ENCODE measurements at places on chromosomes 16 and 17.
A peak's percentile ranks its signal among the peaks of the same experiment; 100 is the strongest.

GRCh38 chr16:21708533-21709115, 44.9 kb downstream of the OTOA start:
- peak; percentile 25 for DNase-seq

- no peak for DNase-seq
These were observed 19.8 kb downstream of the RAD51D start for GRCh38 chr17:35099908-35100307.

GRCh38 chr17:17783825-17784656, 52.7 kb downstream of the SREBF1 start:
- no peak for DNase-seq

- DNase-seq: no peak
These were observed at the start of gene RIPOR1 for GRCh38 chr16:67528222-67528869. RIPOR1 (plus strand) TSS chr16:67528829; CDS start chr16:67538447, 9,618 bp downstream.

DNA sequence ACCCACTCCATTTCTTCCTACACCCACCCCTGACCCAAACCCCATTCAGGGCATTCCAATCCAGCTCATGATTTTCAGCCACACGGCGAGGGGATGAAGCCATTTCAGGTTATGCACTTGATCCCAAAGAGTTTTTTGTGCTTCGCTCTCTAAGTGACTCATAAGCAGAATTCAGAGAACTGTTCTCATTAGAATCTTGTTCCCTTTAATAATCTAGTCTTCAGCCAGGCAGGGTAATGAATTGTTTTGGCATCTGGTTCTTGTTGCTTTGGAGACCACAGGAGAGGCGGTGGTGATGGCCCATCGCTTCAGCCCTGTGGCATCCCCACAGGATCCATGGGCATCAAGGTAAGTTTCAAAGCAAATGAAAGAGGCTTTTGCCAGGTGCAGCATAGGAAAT, 4.8 kb upstream of the KRT31 start:
- no peak for DNase-seq

DNA sequence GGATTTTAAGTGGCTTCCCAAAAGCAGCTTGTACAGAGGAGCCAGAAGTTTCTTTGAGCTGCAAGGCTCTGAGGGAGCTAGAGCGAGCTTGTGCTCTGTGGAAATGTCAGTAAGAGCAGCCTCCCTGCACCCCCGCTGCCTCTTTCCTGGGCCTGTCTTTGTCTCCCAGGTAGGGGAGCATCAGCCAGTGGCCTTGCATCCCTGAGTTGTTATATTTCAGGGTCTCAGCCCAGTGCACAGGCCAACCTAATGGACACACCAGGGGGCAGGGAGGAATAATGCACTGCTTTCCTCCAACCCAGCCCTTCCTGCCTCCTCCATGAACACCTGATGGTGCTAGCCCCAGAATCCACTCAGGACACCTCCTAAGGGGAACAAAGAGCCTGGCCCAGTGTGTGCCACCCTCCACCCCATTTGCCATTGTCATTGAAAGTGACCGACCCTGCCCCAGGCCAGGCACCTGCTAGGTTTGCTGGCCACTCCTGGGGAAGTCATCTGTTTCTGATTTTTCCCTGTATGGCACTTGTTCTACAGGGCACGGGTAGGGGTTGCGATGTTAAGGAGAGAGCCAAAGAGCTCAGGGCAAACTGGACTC, 6.3 kb downstream of the TPPP3 start:
- no peak for DNase-seq

- DNase-seq: no peak
These were observed 4.0 kb upstream of the PHKG2 start for GRCh38 chr16:30744183-30744582.

DNA sequence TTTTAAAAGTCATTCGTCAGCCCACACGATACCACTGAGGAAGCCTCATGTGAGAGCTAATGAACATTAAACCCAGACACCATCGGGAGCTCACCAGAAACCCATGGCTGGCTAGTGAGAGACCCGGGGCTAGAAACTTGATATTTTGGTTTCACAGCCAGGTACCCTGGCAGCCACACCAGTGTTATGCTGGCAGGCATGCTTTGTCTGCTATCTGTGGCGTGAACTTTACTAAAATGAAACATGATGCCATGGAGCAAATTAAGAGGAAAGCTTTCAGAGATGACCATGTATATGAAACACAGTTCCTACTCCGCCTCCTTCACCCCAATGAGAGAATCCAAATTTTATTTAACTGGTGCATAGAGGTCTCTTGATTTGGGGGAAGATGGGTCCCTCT, 291.2 kb downstream of the IRX3 start:
- DNase-seq: no peak

- DNase-seq: peak; percentile 86
These were observed 1.2 kb upstream of the HEXIM1 start for GRCh38 chr17:45146890-45147580.

DNA sequence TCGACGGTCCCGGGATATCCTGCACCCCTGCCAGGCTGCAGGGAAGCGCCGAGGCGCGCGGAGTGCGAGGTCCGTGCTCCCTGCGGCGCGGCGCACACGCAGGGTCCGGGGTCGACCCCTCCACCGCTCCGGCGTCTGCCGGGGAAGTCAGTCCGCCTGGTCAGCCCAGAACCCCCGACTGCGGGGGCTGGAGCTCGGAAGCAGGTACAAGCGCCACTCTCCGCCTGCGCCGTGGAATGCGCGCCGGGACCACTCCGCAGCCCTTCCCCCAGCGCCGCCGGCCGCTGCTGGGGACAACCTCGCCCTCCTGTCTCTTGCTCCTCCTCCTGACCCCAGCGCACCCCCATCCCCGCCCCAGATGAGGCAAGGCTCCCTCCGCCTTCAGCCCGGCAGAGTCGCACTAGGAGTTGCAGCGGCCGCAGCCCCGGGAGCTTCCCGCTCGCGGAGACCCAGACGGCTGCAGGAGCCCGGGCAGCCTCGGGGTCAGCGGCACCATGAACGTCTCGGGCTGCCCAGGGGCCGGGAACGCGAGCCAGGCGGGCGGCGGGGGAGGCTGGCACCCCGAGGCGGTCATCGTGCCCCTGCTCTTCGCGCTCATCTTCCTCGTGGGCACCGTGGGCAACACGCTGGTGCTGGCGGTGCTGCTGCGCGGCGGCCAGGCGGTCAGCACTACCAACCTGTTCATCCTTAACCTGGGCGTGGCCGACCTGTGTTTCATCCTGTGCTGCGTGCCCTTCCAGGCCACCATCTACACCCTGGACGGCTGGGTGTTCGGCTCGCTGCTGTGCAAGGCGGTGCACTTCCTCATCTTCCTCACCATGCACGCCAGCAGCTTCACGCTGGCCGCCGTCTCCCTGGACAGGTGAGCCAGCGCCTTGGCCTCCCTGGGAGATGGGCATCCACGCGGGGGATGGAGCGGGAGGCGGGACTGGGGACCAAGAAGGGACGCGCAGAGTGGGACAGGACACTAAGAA, at the start of gene GALR2:
Gene GALR2, plus strand, starts transcription at position 392 of the 974 bp plus-strand sequence. Its CDS starts 103 bp downstream, at position 495.
- DNase-seq: no peak

DNA sequence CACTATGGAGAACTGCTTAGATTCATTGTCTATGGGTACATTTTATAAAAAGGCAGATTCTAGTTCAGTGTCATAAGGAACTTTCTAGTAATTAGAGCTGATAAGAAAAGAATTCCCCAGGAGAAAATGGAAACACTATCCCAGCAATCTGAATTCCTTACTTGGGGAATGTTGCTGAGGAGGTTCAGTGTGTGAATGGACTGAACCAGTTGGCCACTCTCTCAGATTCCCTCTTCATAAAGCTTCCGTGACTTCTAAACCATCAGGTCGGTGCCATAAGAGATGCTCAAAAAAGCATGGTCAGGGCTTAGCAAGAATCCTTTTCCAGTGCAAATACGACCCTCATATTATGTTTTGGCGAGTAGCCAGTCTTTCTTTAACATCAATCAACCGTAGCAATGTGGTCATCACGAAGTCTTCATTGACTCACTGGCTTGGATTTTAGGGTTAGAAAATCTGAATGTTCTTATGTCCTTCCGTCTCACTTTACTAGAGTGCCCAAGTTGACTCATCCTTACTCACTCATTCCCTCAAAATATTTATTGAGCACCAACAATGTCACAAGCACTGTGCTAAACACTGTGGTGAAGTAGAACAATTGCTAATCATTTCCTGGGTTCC, 102.7 kb upstream of the HLF start:
- peak; percentile 39 for DNase-seq

GRCh38 chr17:59362811-59363205, 31.4 kb downstream of the YPEL2 start:
- no peak for DNase-seq

- DNase-seq: peak; percentile 50
These were observed 10.1 kb downstream of the P3H4 start for GRCh38 chr17:41801374-41802271.

GRCh38 chr17:32995416-32996045, 3.9 kb downstream of the SPACA3 start:
- DNase-seq: no peak

GRCh38 chr17:63626551-63627180, 4.4 kb downstream of the MAP3K3 start:
- no peak for DNase-seq

- no peak for DNase-seq
These were observed 75.1 kb downstream of the TOX3 start for GRCh38 chr16:52471650-52472370.

GRCh38 chr17:79002796-79003593, 6.6 kb downstream of the CANT1 start:
- no peak for DNase-seq

DNA sequence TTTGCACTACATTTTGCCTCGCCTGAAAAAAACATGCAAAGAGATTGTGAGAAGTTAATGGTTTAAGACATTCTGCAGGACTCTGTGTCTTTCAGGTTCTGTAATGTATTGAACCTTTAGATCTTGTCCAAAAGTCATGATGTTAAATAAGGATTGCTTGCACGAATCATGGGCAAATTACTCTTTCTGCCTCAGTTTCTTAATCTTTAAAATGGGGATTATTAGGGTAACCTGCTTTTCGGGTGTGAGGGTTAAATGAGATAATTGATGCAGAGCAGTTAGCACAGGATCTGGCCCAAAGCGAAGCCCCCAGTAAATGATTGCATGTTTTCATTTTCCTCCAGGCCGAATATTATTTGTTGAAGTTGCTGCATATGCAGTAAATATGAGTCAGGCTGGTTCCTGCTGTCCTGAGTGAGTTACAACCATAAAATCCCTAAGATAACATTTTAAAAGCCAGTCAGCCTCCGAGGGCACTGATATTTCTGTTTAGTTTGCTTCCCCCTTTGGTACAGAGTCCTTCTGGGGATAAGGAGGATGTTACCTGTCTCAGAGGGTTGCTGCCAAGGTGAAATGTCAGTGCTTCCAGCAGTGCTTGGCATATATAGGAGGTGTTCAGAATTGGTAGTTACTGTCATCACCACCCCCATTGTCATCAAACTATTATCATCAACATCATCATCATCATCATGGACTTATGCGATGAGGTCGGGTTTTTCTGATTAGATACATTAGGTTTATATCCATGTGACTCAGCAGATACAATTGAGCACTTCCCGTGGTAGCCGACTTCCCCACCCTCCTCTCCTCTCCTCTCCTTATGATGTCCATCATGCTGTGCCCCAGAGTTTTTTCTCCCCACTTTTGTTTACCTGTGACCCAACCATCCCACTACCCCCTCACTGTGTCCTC, 20.6 kb upstream of the ARHGAP17 start:
- no peak for DNase-seq

- no peak for DNase-seq
These were observed 13.4 kb downstream of the NATD1 start for GRCh38 chr17:21239680-21240368.

GRCh38 chr17:28466521-28467048, 6.9 kb upstream of the SLC13A2 start:
- DNase-seq: no peak

DNA sequence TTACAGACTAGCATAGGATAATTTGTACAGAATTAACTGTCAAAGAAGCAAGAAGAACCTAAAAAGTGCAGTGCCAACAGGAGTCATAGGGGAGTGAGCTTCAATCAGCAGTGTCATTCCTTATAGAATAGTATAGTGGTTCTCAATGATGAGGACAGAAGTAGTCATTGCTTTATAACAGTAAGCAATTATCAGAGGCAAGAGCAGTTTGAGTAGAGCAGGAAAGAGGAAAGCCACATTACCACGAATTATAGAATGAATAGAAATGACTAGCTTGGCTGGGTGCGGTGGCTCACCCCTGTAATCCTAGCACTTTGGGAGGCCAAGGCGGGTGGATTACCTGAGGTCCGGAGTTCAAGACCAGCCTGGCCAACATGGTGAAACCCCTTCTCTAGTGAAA, 209.7 kb upstream of the TBX2 start:
- DNase-seq: no peak

- DNase-seq: no peak
These were observed 41.6 kb upstream of the IRF8 start for GRCh38 chr16:85857406-85857805.

GRCh38 chr16:50004239-50004638, 20.8 kb upstream of the CNEP1R1 start:
- DNase-seq: no peak

GRCh38 chr16:82459580-82460256, 167.1 kb upstream of the CDH13 start:
- DNase-seq: no peak

- no peak for DNase-seq
These were observed 9.6 kb downstream of the HIC1 start for GRCh38 chr17:2064520-2064971.

GRCh38 chr16:50856991-50857390, 115.1 kb downstream of the CYLD start:
- DNase-seq: no peak

- DNase-seq: no peak
These were observed 8.7 kb downstream of the SMTNL2 start for GRCh38 chr17:4593021-4593421.

- no peak for DNase-seq
These were observed 415.0 kb upstream of the MAF start for GRCh38 chr16:80015566-80015965.

DNA sequence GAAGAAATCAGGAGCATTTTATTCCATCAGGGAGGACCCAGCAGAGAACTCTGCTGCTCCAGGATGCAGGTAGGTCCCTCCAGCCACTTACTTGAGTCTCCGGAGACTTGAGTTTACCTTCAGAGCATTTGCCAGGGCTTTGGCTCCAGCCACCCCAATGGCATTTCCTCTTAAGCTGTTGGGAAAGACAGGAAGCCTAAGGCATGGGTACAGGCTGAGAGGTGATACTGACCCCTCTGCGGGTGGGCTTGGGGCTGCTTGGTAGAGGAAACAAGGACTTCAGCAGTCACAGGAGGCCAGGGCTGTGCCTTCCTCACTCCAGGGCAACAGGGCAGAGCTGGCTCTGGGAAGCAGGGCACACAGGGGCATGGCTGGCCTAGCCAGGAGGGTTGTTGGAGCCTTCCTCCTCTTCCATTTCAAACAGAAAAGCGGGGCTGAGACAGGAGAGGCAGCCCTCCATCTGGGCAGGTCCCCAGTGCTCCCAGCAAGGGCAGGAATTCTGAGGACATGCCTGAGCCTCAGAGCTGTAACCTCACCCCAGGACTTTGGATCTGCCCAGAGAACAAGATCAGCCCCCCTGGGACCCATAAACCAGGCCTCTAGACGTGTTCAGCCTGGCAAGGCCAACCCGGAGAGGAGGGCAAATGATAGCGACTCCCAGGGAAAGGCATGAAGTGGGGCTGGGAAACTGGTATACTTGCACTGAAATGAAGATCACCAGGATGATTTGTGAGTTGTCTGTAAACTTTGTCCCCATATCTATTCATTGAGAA, 34.4 kb downstream of the NLRC3 start:
- DNase-seq: no peak

GRCh38 chr17:41176744-41177387, 1.2 kb downstream of the KRTAP4-2 start:
- no peak for DNase-seq

All from T1000 (cell line).